NCI-H1930 (cell line): ENCODE measurements at places on chromosomes 4 and X.

DNA sequence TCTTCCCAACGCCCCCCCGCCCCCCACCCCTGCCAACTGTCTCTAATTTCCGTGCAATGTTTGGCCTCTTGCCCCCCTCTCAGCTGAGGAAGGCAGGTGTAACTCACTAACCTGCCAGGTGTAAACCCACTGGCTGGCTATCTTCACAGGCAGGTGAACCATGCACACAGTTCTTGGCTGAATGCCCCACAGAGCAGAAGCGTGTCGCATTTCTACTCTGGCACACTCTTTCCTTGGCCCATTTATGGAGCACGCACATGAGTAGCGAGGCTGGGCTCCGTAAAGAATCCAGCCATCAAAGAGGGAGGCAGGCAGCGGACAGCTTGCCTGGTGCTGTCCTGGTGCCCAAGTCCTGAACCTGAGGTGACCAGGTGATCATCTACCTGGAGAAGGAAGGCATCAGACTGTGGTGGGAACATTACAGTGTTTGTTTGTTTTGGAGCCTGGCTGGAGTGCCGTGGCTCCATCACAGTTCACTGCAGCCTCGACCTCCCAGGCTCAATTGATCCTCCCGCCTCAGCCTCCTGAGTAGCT, 39.2 kb upstream of the CRMP1 start:
- no peak for DNase-seq

GRCh38 chr4:87326460-87326859, 3.8 kb upstream of the HSD17B13 start:
- DNase-seq, result peak; percentile 58

- no peak for DNase-seq
These were observed 9.9 kb downstream of the NSG1 start for GRCh38 chr4:4396628-4397440.

- DNase-seq, result no peak
These were observed 497 bp upstream of the THAP9 start for GRCh38 chr4:82900066-82900410.

DNA sequence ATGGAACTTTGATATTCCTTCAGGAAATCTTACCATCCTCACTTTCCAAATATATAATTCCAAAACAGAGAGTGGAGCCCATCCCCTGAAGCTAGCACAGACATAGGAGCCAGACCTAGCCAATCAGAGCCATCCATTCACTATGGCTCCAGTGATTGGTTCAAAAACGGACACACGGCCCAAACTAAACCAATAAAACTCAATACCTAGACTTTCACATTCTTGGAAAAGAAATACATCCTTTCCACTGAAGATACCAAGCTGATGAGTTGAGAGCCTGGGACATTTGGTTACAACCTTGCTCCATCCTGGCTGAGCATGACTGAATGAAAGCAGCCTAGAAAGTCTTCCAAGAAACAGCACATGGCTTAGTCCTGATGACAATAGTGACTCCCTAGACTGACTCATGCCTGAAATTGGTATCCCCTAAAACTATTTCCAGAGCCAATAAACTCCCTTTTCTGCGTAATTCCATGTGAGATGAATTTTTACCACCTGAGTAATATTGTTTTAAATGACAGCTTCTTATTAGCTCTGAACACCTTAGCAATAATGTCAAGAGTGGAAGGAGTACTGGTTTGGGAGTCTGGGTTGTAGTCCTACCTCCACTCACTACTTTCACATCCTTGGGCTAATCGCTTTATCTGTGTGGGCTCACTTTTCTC, 189.6 kb upstream of the LNX1 start:
- DNase-seq, result no peak

GRCh38 chr4:1830642-1831228, 25.2 kb downstream of the LETM1 start:
- DNase-seq, result no peak

GRCh38 chr4:41359836-41360213, 103.1 kb downstream of the UCHL1 start:
- no peak for DNase-seq

GRCh38 chr4:7674706-7675105, 240.0 kb upstream of the PSAPL1 start:
- no peak for DNase-seq

GRCh38 chr4:89008166-89008565, 48.8 kb downstream of the FAM13A start:
- no peak for DNase-seq

DNA sequence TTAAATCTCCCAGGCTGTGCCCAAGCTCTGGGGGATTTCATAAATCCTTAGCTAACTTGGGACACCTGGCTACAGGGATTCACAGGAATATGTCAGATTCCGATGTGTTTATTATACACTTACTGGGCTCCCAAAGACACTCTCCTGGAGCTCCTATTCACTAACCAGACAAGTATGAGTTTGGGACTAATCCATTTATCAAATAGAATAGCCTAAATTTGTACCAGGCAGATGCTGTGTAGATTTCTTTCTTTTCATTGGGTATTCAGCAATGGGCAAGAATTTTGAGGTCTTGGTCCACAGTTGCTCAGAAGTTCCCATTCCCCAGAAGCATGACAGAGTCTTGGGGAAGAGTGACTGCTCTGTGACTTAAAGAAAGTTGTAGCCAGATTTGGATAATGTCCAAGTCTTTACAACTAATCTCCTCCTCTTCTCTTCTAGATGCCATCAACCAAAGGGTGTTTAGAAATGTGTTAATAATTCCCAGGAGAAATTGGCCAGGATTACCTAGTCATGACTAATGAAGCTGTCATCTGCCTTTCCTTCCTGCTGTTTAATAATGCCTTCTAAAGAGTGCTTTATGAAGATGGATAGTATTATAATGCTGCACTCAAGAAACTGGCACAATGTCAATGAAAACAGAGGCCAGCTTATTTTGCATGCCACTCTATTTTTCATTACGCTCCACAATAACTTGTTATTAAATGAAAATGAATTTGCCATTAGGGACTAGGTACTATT, 120.9 kb downstream of the CHIC2 start:
- DNase-seq, result no peak

DNA sequence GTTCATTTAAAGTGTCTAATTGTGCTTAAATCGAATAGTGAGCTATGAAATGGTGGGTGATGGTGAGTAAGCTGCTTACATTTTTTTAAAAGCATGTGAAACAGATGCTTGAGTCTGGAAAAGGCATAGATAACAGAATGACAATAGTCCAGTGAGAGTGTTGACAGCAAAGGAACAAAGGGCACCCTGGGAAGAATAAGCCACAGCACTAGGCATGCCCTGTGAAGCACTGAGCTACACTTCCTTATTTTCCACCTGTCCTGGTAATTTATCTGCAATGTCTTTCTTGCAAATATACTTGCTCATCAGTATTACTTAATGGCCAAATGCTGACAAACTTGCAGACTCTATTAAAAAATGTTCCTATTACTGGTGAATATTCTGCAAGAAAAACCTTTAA, 168.7 kb downstream of the PRDM5 start:
- DNase-seq, result no peak

DNA sequence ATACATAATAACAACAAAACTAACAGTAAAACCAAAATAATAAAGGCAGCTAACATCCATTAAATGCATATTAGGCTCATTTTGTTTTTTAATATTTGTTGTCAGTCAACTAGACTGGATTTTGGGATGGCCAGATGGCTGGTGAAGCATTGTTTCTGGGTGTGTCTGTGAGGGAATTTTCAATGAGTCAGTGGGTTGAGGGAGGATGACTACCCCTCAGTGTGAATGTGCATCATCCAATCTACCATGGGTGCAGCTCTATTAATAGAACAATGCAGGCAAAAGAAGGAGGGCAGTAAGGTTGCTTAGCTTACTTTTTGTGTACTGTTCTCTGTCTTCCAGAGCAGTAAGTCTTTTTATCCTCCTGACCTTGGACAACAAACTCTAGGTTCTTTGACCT, 484.2 kb upstream of the HS3ST1 start:
- no peak for DNase-seq

DNA sequence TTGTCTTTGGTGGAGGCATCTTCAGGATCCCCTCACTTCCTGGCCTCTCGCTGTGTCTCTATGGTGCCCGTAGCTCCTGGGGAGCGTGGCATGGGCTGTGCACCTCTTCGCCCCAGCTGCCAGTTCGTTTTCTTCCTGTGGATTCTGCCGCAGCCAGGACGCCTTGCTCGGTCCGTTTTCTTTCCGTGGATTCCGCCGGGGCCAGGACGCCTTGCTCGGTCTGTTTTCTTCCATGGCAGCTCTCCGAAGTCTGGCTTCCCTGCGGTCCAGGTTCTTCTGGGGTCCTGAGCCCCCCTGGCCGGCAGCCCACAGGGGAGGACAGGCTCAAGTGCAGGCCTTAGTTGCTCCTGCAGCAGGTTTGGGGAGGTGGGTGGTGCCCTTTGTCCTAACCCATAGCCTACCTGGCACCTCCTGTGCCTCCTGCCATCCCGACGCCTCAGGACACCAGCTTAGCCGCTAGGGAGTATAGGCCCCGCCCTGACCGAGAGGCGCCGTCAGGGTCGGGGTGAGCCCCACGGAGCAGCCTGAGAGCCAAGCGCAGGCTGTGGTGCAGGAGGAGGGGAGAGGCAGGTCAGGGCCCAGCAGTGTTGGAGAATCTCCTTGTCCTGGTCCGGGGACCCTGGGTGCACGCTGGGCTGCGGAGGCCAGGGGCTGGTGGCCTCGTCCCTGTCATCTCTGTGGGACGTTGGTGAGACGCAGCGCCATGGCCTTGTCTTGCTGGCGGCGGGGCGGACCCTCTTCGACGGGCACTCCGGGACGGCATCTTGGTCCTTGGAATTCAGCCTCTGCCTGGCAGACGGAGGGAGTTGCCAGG, 27.1 kb downstream of the UVSSA start:
- DNase-seq, result no peak

GRCh38 chrX:144730471-144730870, 516.8 kb upstream of the SPANXN1 start:
- no peak for DNase-seq

DNA sequence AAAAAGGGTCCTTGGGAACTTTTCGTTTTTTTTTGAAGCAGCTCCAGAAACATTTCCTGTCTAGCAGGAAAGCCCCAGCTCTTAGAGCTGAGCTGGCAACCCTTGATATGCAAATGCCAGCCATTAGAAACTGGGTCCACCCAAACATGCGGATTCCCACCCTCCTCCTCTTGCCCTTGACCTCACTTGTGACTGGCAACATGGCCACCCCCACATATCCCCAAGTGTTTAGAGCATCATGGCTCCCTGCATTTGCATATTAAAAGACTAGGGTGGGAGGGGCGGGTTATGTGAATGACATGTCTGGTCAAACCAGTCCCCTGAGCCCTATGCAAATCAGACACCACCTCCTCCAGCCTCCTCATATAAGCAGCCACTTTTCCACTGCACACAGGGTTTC, 671.1 kb downstream of the FAT4 start:
- DNase-seq, result no peak

- DNase-seq, result no peak
These were observed 1135.0 kb upstream of the TENM3 start for GRCh38 chr4:181108237-181108636.

GRCh38 chrX:124223524-124223923, 108.9 kb upstream of the TEX13D start:
- no peak for DNase-seq

DNA sequence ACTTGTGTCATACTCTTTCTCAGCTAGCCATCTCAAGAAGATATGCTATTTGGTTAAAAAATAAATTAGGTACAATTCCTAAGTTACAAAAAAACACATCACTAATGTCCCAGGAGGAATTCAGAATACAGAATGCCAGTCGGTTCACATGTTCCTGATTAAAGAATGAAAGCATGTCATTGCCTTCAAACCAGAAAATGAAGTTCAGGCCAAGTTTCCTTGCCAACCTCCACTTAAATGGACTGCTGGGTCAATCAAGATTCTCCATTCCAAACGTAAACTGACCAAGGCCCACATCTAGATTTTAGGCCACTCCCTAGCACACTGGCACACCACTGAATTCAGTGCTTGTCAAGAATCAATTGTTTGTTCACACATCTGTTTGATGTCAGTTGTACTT, 6.5 kb downstream of the PIGA start:
- no peak for DNase-seq

DNA sequence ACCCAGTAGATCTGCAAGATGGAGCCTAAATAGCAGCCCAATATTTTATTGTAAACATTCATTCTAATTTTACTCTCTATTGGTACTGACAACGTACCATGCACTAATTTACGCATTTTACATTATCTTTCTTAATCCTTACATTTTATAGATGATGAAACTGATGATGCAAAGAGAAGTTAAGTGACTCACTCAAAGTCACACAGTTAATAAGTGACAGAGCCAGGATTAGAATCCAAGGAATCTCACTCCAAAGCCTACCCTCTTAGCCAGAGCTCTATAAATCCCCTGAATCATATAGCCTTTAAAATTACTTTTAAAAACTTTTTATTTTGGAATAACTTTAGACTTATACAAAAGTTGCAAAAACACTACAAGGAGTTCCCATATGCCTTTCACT, 37.6 kb downstream of the PHKA1 start:
- DNase-seq, result no peak

DNA sequence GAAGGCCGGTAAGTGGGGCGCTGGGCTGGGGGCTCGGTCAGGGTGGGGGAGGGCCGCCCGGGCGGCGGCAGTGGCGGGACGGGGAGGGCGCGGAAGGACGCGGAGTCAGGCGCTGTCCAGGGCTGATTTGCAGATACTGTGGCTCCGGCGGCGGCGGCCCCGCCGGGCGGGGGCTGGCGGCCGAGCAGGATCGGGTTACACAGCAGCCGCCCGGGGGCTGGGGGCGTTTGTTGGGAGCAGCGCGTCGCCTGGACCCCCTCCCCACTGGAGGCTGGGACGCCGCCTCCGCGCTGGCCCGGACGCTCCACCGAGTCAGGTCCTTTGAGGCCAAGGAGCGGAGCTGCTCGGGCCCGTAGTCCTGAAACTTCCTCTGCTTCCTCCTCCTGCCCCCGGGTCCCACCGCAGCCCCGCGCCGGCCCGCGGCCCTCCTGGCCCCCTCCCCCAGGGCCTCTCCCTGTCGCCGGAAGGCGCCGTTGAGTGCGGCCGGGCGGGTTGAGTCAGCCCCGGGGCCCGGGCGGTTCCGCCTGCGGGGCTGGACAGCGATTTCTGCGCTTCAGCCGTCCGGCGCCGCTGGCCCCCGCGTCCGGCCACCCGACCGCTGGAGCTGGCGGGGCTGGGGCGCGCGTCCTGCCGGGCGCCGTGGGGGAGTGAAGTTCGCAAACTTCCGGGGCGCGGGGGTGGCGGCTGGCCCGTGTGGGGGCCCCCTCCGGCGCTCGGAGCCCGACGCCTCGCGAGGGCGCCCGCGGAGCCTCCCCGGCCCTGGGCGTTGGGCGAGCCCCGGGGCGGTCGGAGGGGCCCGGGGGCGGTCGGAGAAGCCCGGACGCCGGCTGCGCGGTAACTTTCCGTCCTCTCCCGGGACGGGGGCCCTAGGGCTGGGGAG, 746 bp downstream of the REST start:
- no peak for DNase-seq

- no peak for DNase-seq
These were observed 303.5 kb upstream of the GATB start for GRCh38 chr4:152064282-152064681.
